ENCODE measurements at places on chromosomes 12 and 14.

GRCh38 chr14:79318371-79318770 lies 892.9 kb downstream of the DIO2 start:
- no peak for DNase-seq

DNA sequence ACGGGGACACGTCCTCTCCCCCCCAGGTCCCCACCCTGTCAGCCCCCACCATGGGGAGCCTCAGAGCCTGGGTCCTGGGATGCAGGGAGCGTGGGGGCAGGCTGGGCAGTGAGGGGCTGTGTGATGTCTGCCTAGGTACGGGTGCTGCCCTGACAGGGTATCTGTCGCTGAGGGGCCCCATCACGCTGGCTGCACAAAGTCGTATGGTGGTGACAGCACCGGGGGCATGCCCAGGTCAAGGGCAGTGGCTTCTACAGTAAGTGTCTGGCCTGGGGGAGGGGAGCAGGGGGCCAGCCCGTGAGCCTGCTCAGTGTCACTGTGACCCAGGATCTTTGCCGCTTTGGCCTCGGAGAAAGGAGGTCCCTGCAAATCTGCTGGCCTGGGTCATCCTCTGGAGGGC lies 23.3 kb downstream of the PAPLN start:
- no peak for DNase-seq

- DNase-seq, result no peak
These were observed 64.1 kb downstream of the ITPR2 start for GRCh38 chr12:26768611-26769603.

GRCh38 chr12:51970904-51971646 lies 19.6 kb downstream of the ACVR1B start:
- no peak for DNase-seq

DNA sequence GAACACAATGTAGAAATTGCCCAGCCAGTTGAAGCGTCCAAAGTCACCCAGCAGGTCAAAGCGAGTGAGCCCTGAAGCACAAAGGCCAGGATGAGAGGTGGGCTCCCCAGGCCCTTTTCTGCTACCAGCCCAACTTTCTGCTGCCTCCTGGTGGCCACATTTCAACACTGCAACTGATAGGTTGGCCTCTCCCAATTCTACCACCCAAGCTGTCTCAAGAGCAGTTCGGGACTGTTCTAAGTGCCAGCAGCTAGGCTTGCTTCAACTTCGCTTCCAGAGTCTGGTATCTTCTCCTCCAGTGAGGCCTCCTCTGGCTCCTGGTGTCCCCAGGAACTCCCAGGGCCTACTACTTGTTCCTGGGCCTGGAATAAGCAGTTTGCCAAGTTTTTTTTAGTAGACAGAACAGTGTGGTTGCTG lies 3.4 kb upstream of the DHH start:
- DNase-seq, result peak; percentile 13

Data from caudate nucleus (tissue), 63 donors.